ENCODE measurements at places on chromosomes 4 and X. TPM values are rescaled to one million over a fixed set of nuclear protein-coding genes. Genes with fewer than 3 reads are reported as not detected.

MAGEB2 gene
- not detected for total RNA-seq

GRCh38 chr4:153318696-153319320 is 25.7 kb upstream of the MND1 start:
- no peaks in the 10 kb centered on the region for H3K36me3 ChIP-seq
- H3K4me1 ChIP-seq: no peaks in the 10 kb centered on the region
- H3K27ac ChIP-seq: no peak overlapping the region
- H3K4me3 ChIP-seq: no peak overlapping the region
- no peaks in the 10 kb centered on the region for H3K27me3 ChIP-seq

- no peaks in the 10 kb centered on the region for H3K36me3 ChIP-seq
- no peak overlapping the region for H3K27ac ChIP-seq
- H3K4me1 ChIP-seq: no peaks in the 10 kb centered on the region
- H3K4me3 ChIP-seq: no peak overlapping the region
Observed at GRCh38 chr4:96593422-96593821, 753.5 kb downstream of the PDHA2 start.

DNA sequence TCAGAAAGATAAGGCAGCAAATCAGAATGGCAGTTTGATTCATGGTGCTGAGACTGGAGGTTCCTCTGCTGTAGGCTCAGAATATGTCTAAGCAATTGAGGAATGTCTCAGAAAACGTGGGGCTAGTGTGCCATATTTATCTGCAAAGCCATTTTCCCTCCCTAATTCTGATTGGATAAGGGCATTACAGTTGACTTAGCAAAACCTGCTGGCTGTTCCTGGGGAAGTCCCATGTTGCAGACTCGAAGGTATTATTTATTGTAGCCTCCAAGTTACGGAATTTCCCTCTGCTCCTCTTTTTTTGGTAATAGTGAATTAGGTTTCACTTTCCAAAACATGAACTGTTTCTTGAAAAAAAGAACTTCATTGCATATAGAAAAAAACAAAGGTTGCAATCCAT is at the start of gene CXCL10:
TSS of gene CXCL10 (minus strand) at position 109 of the 400 bp plus-strand sequence. CDS start at position 43, 66 bp downstream.
- no peaks in the 10 kb centered on the region for H3K27me3 ChIP-seq
- peaks cover 9% of the 10 kb centered on the region for H3K4me1 ChIP-seq
- no peak within 1 kb of the TSS for H3K4me3 ChIP-seq
- DNase-seq: no peak

DNA sequence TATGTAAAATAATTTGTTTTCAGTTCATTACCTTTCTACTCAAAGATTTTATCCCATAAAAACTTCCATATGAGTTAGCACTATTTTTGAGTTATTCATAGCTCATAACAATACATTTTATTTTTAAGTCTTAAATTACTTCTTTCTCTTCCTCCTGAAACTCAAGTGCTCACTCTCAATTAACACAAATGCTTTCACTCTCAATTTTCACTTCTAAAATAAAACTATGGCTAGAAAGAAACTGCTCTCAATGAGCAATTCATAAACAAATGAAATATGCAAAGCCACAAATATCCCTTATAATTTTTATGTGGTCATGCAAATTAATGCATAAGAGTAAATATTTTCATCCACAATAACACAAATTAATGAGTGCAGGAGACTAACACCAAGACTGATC is 38.8 kb downstream of the MAML3 start:
- peaks cover 4% of the 10 kb centered on the region for H3K4me1 ChIP-seq
- no peaks in the 10 kb centered on the region for H3K36me3 ChIP-seq
- DNase-seq: no peak

All from CD4-positive, alpha-beta T cell (primary cell).